ENCODE measurements at places on chromosomes 2 and 18.

DNA sequence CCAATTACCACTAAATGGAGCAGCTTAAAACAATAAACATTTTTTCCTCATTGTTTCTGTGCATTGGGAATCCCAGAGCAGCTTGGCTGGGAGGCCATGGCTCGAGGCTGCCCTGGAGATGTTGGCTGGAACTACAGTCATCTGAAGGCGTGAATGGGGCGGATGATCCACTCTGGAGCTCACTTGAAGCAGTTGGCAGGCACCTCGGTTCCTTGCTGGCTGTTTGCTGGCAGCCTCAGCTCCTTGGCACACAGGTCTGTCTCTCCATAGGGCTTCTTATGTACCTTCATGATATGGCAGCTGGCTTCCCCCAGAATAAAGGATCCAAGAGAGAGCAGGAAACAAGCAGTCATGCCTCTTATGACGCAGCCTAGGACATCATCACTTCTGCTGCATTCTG is 227.0 kb upstream of the COPS8 start:
- no peak for DNase-seq

DNA sequence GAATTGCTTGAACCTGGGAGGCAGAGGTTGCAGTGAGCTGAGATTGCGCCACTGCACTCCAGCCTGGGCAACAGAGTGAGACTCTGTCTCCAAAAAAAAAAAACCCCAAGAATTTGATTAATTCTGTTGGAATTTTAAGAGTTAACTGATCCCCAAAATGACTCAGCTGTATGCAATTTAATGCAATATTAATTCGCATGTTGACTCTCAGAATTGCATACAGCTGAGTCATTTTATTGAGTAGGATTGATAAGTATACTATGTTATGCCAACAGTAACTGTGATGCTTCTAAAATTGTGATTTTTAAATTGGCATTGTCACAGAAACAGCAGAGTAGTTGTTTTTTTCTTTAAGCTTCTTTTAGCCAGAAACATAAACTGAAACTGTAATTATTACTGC is 19.6 kb downstream of the MSH2 start:
- no peak for DNase-seq

DNA sequence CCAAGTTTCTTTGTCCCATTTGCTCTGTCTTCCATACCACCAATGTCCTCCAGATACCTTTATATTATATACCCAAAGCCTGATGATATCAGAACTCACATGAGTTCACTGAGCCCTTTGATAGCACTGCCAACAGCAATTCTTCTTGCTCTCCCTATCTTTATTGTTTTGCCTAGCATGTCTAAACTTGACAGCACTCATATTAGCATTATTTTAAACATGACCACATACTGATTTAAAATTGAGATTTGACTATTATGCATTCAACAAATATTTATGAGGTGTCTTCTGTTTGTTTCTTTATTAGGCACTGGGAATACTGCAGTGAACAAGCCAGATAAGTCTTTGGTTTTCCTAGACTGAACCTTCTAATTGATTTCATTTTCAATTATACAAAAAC is 587.3 kb upstream of the GCFC2 start:
- no peak for DNase-seq

GRCh38 chr2:64692401-64692800 is 38.7 kb upstream of the SERTAD2 start:
- no peak for DNase-seq

DNA sequence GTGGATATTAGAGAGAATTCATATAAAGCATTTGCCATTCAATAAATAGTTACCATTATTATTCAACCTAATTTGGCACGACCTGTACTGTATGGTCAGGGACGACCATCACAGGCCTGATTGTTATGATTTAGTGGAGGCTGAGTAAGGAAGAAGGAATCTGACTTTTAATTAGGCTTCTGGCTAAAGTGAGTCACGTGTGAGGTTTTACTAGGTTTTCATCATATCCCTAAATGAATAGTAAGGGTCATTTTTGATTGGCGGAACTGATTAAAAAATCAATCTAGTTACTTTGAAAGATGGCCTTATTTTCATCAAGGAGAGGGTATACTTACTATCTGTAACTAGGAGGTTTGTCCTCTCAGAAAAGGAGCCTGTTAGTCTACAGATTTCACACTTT is 143.4 kb downstream of the ADCYAP1 start:
- DNase-seq, result no peak

GRCh38 chr2:106581328-106581727 is 94.2 kb downstream of the CD8B2 start:
- DNase-seq, result no peak

- no peak for DNase-seq
These were observed 49.1 kb upstream of the DOCK10 start for GRCh38 chr2:225091336-225091735.

DNA sequence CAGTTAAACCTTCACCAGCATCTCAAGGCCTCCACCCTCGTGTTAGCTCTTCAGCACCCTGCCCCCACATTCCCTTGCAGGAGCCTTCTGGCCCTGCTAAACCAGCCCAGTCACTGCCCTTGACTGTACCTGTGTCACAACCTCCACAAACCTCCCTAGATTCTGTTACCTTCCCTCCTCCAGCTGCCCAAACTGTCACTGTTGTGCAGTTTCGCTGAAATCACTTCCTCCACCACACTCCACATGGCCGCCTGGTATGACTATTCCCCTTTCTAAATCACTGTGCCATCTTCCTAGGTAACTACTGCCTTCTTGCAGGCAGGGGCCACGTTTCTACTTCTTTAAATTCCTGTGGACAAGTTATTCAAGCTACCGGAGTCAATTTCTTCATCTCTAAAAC is 160.2 kb downstream of the GALNT14 start:
- DNase-seq, result no peak

DNA sequence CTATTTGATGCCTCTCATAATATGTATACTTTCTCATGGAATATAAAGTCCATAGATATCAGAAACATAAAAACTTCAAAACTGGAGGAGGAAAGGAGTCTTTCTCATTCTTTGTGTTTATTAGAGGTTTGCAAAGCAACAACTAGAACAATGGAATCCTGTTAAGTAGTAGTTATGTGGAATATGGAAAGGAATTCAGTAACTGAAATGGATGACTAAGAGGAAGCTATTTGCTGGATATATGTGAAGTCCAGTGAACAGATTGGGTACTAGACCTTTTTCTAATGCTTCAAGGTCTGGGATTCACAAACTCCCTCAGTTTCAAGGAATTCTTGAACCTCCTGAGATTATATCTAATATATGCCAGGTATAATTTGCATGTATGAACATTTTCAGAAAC is 353.6 kb upstream of the FANCL start:
- no peak for DNase-seq

- no peak for DNase-seq
These were observed 4.8 kb upstream of the POU3F3 start for GRCh38 chr2:104849101-104849500.

GRCh38 chr2:178241844-178242551 is 47.7 kb downstream of the OSBPL6 start:
- peak; percentile 23 for DNase-seq

GRCh38 chr2:68176657-68177056 is 19.0 kb downstream of the PNO1 start:
- no peak for DNase-seq

DNA sequence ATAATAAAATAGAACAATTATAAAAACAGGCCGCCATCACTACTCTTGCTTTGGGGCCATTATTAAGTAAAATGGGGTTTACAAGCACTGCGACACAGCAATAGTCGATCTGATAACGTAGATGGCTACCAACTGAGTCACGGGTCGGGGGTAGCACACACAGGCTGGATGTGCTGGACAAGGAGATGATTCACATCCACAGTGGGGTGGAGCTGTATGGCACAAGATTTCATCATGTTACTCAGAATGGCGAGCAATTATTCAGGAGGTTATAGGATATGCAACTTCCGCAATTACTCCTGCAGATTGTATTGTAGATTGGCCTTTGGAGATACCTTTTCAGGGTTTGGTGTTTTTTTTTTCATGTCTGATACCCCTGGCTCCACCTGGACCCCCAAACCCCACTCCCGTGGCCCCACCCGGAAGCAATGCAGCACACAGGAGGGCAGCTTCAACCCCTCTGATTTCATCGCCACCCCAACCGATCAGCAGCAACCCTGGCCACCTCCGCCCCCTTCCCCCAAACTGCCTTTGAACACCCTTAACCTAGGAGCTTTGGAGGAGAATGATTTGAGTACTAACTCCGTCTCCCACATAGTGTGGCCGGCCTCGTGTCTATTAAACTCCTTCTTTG is 21.4 kb upstream of the MLPH start:
- no peak for DNase-seq

- DNase-seq, result no peak
These were observed 2.4 kb downstream of the EN1 start for GRCh38 chr2:118845005-118845521.

GRCh38 chr2:235095569-235095968 is 143.8 kb downstream of the SH3BP4 start:
- no peak for DNase-seq

GRCh38 chr2:206198677-206199076 is 39.0 kb downstream of the EEF1B2 start:
- DNase-seq, result no peak

DNA sequence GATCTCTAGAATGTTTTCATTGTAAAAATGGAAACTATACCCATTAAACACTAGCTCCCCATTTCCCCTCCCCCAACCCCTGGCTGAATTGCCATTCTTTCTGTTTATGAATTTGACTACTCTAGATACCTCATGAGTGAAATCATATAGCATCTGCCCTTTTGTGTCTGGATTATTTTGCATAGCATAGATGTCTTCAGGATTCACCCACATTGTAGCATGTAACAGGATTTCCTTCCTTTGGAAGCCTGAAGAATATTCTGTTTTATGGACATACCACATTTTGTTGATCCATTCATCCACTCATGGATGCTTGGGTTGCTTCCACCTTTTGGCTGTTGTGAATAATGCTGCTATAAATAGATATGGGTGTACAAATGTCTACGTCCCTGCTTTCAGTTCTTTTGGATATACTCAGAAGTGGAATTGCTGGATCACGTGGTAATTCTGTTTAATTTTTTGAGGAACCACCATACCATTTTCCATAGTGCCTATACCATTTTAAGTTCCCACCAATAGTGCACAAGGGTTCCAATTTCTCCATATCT is 7.7 kb upstream of the ASB1 start:
- no peak for DNase-seq

DNA sequence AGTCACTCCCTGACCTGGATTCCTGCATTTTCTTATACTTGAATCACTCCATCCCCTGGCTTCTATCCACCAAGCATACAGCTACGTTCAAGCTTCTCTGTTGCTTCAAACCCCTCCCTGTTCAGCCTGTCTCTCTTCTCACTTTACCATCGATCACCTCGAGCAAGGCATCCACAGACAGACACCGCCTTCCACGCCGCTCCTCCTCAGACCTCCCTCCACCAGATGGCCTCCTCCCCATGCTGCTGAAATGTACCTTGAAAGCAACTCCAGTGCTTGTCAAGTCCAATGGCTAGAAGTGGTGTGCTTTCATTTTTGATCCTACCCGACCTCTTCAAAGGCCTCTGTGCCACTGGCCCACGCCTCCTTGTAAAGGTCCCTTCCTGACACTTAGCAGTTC is 131.3 kb upstream of the ACAA2 start:
- DNase-seq, result no peak

DNA sequence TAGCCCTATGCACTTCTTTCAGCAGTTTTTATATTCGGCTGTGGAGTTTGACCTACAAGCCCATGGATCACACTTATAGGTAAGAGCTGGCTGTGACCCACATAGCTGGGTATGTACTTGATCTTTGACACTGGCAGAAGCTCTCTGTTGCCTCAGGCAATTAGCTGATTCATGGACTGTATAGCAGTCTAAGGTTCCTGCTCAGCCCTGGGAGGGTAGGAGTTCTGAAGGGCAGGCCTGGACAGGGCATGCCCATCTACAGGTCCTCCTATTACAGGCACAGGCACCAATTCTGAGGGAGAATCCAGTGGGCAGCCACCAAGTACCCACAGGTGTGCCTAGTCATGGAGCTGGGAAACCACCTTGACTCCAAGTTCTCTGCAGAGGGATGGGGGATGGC is 301.8 kb upstream of the GALNT5 start:
- DNase-seq, result no peak

DNA sequence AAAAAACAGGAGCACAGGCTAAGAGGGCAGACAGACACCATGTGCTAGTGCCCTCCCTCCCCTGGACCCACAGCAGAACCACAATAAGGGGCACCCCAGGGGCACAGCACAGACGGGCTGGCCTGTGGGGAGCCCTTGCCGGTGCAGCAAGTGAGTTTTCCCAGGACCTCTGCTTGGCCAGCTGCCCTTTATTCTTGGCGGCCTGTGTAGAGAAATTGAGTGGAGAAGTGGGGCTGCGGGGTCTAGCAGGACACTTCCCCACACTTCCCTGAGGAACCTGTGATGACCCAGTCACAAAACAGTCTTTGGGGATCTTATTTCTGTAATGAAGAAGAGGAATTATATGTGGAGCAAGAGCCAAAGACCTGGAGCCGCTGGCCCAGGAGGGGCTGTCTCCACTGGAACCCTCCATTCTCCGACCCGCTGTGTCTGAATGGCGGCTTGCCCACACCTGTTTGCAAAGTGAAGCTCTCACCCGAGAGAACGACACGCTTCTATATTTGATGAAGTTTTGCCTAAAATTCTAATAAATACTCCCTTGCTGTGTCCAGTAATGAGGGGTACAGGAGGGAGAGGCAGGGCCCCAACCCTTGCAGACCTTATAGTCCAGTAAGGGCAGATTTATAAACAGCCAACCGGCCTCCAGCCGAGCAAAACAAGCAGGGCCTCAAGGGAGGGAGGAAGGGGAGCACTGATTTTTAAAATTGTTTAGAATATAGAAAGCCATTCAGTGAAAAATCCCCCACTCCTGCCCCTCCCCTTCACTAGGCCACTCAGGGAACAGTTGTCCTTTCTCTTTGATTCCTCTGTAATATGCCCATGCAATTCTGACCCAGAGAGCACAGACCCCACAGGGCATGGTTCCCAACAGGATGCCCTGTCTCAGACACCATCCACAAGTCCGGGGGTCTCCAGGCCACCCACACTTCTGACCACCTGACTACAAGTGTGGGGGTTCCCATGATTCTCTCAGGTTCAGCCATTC is 44.7 kb upstream of the SNED1 start:
- no peak for DNase-seq

GRCh38 chr2:96587843-96588242 is 50.3 kb downstream of the KANSL3 start:
- no peak for DNase-seq
